Stimulated activated CD8-positive, alpha-beta memory T cell treated with anti-CD3 and anti-CD28 coated beads, Interleukin-15, amount 100 ng/mL, for 24 hours (primary cell): ENCODE measurements at places on chromosomes 12 and 14.

DNA sequence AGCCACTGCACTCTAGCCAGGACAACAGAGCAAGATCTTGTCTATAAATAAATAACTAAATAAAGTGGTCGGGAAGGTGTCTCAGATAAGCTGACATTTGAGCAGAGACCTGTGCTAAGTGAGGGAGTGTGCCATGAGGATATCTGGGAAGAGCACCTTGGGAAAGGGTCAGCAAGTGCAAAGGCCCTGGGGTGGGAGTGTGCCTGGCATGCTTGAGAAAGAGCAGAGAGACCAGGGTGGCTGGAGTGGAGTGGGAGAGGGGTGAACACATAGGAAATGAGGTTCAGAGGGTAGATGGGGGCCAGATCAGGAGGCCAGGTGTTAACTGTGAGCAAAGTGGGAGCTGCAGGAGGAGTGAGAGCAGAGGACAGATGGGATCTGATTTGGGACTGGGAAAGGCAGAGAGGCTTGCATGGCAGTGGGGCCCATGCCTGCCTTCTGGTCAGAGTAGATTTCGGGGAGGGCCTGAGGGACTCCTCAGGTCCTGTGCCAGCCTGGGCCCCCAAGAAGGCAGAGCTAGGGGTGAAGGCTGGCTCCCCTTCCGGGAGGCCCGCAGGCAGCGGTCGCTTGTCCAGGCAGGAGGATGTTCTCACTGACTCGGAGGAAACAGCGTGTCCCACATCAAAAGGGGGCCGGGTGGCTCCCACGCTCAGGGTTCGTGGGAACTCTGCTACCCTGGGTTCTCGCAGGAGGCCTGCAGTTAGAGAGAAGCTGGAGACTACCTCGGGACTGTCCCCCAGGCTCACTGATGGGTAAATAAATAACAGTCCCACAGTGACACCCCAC lies 32.6 kb downstream of the DTX1 start:
- DNase-seq: peak; percentile 20

DNA sequence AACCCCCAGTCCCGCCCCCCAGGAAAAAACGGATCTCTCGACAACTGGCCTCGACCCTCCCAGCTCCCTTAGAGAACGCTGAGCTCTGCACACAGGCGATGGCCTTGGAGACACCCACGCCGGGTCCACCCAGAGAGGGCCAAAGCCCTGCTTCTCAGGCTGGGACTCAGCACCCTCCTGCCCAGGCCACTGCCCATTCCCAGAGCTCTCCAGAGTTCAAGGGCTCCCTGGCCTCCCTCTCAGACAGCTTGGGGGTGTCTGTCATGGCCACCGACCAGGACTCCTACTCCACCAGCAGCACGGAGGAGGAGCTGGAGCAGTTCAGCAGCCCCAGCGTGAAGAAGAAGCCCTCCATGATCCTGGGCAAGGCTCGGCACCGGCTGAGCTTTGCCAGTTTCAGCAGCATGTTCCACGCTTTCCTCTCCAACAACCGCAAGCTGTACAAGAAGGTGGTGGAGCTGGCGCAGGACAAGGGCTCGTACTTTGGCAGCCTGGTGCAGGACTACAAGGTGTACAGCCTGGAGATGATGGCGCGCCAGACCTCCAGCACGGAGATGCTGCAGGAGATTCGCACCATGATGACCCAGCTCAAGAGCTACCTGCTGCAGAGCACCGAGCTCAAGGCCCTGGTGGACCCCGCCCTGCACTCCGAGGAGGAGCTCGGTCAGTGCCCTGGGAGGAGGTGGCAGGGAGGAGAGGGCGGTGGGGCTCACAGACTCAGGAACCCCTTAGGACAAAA lies 95.8 kb downstream of the LGMN start:
- DNase-seq: no peak

- DNase-seq: no peak
Observed at GRCh38 chr14:33948145-33948868, 2.6 kb downstream of the EGLN3 start.

GRCh38 chr12:12954878-12955625 lies 3.1 kb upstream of the GPRC5D start:
- no peak for DNase-seq

- no peak for DNase-seq
Observed at GRCh38 chr14:92719890-92720323, 28.5 kb downstream of the LGMN start.

- DNase-seq: no peak
Observed at GRCh38 chr12:48163150-48163747, 5.9 kb upstream of the ASB8 start.

- no peak for DNase-seq
Observed at GRCh38 chr12:52710730-52711129, 7.4 kb upstream of the KRT77 start.

GRCh38 chr14:53108292-53109104 lies 44.6 kb downstream of the DDHD1 start:
- DNase-seq: no peak

- DNase-seq: no peak
Observed at GRCh38 chr12:116183741-116184141, 93.8 kb downstream of the MED13L start.
